ENCODE measurements at places on chromosomes 12 and 14.
A peak's percentile ranks its signal among the peaks of the same experiment; 100 is the strongest.

DNA sequence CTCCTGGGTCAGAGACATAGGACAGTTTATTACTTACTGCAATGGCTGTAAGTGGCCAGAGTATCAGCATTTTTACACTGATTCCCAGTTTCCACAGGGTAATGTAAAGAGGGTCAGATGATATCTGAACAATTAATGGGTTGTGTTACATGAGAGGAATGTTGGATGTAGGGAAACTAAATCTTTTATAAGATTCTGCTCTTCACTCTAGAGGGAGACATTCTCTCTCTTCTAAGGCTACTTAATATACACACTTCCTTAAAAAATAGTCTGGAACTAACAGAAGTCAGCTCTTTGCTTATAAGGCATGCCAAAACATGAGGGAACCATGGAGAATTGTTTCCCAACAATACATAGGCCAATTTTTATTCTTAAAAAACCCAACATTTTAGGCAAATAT, 389.8 kb downstream of the ETNK1 start:
- DNase-seq, result no peak

GRCh38 chr12:19307451-19307850, 131.8 kb upstream of the AEBP2 start:
- no peak for DNase-seq

DNA sequence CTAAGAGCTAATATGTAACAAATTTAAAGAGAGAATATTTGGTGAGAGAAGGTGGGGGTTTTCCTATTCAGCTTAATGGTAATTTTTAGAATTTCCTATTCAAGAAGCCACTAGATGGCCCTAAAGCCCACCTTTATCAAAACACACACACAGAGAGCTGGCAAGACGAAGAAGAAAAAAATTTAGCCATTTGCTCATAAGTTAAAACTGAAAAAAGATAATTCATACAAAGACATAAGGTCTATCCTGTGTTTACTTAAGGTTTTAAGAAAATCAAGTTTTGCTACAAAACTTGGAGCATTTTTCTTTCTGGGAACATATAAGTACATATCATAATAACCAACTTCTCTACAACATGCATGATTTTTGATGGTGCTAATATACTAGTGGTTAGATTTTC, 46.8 kb upstream of the PCED1B start:
- no peak for DNase-seq

DNA sequence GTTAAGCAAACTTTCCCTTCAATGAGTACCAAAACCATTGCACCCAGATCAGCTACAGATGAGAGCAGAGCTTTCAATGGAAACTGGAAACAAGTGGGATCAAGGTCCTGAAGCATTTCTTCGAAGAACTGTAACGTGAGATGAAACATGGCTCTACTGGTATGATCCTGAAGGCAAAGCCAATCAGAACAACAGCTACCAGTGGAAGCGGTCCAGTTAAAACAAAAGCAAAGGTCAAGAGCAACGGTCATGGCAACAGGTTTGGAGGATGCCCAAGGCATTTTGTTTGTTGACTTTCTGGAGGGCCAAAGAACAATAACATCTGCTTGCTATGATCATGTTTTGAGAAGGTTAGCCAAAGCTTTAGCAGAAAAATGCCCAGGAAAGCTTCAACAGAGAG, 137.9 kb upstream of the CPSF6 start:
- no peak for DNase-seq

DNA sequence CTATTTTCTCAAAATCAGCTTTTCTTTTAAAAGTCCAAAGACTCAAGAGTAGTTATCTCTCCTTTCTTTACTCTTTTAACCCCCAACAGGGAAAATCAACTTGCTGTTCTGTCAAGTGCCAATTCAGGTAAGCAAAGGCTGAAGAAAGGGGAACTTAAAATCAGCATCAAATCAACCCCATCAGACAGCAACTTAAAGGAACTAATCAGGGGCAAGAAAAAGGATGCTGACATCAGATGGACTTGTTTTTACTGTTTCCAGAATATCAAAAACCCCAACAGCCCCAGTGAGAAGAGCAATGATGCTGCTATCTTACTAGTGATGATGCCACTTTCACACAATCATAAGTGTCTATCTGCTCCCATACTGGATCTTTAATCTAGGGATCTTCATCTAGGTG, 3.4 kb downstream of the BAZ2A start:
- no peak for DNase-seq

DNA sequence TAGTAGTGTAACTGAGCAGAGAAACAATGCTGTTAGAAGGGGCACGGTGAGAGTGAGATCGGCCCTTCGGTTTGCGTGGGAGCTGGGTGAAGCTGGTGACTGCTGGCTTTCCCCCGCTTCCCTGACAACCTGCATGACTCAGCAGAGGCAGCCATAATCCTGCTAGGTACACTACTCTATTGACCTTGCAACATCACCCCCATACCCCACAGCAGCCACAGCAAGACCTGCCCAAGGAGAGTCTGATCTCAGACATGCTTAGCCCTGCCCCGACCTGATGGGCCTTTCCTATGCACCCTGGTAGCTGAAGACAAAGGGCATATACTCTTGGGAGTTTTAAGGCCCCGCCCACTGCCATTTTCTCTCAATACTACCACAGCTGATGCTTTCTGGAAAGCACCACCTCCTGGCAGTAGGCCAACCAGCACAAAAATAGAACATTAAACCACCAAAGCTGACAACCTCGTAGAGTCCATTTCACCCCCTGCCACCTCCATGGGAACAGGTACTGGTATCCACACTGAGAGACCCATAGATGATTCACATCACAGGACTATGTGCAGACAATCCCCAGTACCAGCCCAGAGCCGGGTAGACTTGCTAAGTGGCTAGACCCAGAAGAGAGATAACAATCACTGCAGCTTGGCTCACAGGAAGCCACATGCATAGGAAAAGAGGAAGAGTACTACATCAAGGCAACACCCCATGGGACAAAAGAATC, 75.9 kb upstream of the RGS6 start:
- peak; percentile 6 for DNase-seq

GRCh38 chr12:76874491-76875190, 4.2 kb downstream of the CSRP2 start:
- no peak for DNase-seq

DNA sequence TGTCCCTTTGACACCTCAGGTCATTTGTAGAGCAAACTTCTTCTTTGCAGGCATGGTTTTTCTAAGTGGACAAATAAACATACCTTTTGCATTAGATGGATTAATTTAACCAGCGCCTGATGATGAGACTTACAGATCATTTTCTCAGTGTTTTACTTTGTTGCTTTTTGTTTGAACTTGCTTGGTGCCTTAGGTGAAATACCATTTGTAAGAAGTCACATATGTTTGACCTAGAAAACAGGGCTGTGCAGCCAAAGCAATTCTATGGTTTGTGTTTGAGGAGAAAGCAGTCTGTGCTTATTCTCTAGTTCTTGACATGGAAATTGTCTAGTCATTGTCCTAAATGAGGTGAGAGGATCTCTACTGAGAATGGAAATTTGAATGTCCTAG, 111.1 kb downstream of the DIP2B start:
- no peak for DNase-seq

- DNase-seq, result peak; percentile 5
Observed at GRCh38 chr12:131773582-131774221, 54.5 kb upstream of the MMP17 start.

GRCh38 chr12:23949348-23950209, at the start of gene SOX5:
SOX5 (minus strand) TSS chr12:23949670; CDS start chr12:23949601, 69 bp downstream.
- no peak for DNase-seq

- no peak for DNase-seq
Observed at GRCh38 chr14:33553706-33554278, 397.1 kb downstream of the EGLN3 start.

DNA sequence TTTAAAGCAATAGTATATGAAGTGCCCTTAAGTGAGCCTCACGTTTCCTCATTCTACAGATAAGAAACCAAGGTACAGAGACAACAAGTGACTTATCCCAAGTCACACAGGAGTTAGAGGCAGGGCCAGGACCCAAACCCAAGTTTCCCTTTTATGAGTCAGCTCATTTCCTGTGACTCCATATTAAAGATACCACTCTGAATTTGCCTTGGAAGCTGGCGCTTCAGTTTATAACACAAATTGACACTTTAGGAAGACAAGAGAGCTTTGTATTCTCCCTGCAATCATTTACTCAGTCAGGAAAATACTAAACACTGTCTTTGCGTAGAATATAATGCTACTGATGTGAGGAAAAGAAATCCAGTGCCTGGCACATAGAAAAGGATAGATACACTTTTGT, 43.2 kb downstream of the MYBPC1 start:
- no peak for DNase-seq

- DNase-seq, result peak; percentile 37
Observed at GRCh38 chr12:49776413-49776812, 35.1 kb downstream of the TMBIM6 start.

GRCh38 chr12:47698631-47699030, 7.2 kb downstream of the RPAP3 start:
- DNase-seq, result no peak

DNA sequence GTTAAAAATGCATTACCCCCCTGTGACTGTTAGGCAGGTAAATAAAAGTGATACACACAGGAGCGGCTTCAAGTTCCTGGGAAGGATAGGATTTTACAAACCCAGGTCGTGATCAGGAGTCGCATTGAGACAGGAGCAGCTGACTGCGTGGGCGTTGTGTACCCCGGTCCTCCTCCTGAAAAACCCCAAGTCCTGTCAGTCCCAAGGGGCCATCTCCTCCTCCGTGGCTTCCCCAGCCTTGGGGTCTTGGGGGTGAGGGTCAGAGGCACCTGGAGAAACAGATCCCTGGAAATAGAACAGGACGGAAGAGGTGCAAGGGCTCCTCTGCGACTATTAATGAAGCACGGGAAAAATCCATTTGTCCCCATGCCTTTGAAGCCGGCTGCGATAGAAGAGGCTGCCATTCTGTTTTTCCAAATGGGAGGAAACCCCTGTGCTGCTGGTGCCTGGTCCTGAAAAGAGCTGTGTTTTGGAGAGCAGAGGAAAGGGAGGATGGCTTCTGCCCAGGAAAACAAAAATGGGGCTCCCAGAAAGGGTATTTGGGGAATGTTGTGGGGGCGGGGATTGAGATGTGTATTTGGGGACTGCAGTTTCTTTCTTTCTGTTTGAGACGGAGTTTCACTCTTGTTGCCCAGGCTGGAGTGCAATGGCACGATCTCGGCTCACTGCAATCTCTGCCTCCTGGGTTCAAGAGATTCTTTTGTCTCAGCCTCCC, 143.1 kb downstream of the ZNF664 start:
- DNase-seq, result no peak

DNA sequence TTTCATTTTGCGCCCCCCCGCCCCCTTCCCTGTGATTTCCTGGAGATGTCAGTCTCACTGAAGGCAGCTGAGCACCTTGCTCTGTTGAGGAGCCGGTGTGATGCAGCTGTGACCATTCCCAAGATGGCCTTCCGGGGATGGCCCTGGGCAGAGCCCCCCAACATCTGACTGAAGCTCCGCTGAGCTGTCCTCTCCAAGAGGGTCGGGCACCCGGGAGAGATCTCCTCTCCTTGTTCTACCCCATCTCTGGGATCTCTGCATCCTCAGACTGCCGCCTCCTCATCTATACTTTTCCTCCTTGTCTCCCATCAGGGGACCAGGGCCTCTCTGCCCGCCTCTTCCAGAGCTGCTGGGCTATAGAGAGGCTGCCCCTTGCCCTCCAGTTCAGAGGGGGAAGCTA, 965 bp upstream of the SMOC1 start:
- DNase-seq, result no peak

DNA sequence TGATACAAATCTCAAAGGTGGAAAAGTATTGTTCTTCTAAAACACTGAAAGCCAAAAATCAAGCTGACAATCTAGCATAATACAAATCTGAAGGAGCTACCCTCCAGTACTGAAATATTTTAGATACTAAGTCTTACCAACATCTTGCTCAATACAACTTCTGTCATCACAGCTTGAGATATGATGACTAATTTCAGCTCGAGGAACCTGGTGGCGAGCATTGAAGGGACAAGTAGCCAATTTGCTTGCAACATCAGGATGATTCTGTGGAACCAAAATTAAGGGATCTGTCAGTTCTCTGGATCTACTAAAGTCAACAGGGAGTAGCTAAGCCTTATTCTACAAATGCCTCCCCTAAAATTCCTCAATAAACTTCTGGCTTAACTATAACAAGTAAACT, 10.4 kb downstream of the GTSF1 start:
- no peak for DNase-seq

- DNase-seq, result no peak
Observed at GRCh38 chr14:53354336-53354735, 201.2 kb upstream of the DDHD1 start.

GRCh38 chr12:102992720-102993119, 35.2 kb downstream of the ASCL1 start:
- no peak for DNase-seq

GRCh38 chr12:85657836-85658630, 178.2 kb downstream of the RASSF9 start:
- no peak for DNase-seq

- no peak for DNase-seq
Observed at GRCh38 chr12:4813741-4814140, 93.5 kb downstream of the GALNT8 start.

DNA sequence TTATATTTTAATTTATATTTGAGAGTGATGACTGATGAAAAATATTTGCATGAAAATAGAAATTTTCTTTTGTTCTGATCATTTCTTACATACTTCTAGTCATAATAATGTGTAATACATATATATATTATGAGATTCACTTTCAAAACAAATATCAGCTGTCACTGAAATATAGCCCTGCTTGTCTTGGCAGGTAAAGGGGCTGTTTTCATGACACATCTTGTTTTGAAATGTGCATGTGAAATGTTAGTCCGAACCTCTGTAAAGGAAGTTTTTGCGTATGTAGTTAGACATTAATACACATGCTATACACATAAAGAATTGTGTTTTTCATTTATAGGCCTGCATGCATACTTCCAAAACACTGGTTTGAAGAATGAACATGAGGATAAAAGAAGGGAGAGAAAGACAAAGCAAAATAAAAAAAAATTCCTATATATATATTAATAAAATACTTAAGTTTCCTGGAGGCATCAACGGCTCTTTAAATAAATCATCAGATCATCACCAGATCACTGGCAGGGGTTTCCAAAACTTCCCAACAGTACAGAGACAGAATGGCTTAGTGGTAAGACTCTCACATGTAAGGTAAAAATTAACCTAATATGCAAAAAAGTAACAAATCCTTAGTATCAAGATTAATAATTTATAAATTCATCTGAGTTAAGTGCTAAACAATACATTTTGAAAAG, 60.1 kb downstream of the SEL1L start:
- no peak for DNase-seq

- DNase-seq, result no peak
Observed at GRCh38 chr12:14984766-14985285, 12.0 kb downstream of the PDE6H start.

GRCh38 chr12:54891717-54892478, 37.6 kb downstream of the MUCL1 start:
- DNase-seq, result no peak

- DNase-seq, result no peak
Observed at GRCh38 chr12:102879144-102879763, 37.8 kb downstream of the PAH start.

Data from activated T-helper 1 cell treated with anti-CD3 and anti-CD28 coated beads, Interleukin-12 subunit alpha, Interleukin-12 subunit beta, Interleukin-2, Interleukin-4 antibody, amounts not matched to agents 30 ng/mL and 10 ng/mL and 1 ng/mL, durations not matched to agents 14 hours and 24 hours and 36 hours (primary cell).